ENCODE measurements at places on chromosomes 13 and 19. TPM values are rescaled to one million over a fixed set of nuclear protein-coding genes. Genes with fewer than 3 reads are reported as not detected.

DNA sequence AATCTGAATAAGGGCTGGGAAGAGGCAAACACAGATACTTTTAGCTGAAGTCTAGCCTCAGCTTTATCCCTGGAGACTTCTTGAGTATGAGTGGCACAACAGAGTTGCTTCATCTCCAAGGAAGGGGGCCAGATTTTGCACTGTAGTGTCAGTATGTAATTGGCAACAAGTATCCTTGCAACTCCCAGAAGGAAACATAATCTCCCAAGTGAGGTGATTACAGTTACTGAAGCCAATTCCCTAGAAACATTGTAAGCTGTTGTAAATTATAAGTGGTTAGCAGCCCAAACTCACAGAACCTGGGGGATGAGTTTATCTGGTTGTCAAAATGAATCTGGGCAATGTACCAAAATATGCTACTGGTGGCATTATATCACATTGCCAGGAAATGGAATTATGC, 2065.7 kb upstream of the PCDH20 start:
- no peak for DNase-seq

DNA sequence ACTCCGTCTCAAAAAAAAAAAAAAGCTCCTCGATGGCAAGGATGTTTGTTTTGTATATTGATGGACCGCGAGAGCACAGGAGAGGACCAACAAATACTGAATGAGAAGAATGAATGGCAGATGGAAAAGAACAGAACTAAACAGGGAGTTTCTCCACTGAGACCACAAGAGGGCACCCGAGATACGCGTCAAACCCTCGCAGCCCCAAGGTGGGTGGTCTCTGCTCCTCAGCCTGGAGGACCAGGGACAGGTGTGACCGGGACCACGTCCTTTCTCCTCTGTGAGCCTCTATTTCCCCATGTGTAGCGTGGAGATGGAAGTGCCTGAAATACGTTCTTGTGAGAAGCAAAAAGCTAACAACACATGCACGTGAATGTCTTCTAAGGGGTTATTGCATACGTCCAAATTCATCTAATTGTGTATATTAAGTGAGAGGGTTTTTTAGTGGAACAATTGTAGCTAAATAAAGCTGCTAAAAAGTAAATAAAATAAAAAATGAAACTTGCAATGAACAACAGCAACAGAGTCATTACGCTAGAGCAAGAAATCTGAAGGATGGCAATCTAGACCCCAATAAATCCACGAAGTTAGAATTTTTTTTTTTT, 8.3 kb upstream of the CDC42EP5 start:
- DNase-seq = no peak

GRCh38 chr19:16326401-16327168, 2.0 kb downstream of the KLF2 start:
- DNase-seq = peak; percentile 79

GRCh38 chr13:19597523-19597922, 35.9 kb upstream of the MPHOSPH8 start:
- no peak for DNase-seq

DNA sequence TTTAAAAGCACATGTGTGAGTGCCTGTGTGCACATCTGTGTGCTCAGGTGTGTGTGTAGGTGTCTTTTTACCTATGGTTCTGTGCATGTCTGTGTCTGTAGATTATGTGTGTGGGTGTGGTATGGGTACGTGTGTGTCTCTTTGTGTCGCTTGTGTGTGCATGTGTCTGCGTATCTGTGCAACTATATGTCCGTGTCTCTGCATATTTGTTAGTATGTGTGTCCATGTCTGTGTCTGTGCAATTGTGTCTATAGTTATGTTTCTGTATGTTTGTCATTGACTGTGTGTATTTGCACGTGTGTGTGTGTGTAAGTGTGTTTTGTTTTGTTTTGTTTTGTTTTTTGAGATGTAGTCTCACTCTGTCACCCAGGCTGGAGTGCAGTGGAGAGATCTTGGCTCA, 7.3 kb upstream of the KCTD15 start:
- no peak for DNase-seq

GRCh38 chr19:2587001-2587719, 111.2 kb downstream of the GADD45B start:
- DNase-seq = no peak

- no peak for DNase-seq
Observed at GRCh38 chr13:29936051-29936813, 85.8 kb upstream of the UBL3 start.

- no peak for DNase-seq
Observed at GRCh38 chr19:3028305-3029064, 595 bp downstream of the TLE2 start.

GRCh38 chr19:36081894-36082293, 27.2 kb downstream of the WDR62 start:
- DNase-seq = no peak

DNA sequence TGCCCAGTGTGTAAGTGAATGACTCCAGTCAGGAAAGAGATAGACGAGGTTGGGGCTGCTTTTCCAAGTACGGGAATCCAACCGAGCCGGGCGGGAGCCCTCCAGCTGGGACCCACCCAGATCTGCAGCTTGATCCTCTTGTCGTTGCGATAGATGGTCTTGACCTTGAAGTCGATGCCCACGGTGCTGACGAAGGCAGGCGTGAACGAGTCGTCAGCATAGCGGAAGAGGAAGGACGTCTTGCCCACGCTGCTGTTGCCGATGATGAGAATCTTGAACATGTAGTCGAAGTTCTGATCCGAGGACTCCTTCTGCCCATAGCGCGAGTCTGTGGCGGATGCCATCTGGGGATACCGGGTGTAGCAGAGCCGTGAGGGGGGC, 1.5 kb downstream of the RAB3A start:
- DNase-seq = no peak

- DNase-seq = no peak
Observed at GRCh38 chr13:25943081-25943480, 108.7 kb downstream of the SHISA2 start.

- no peak for DNase-seq
Observed at GRCh38 chr19:45471931-45472562, 4.3 kb downstream of the FOSB start.

DNA sequence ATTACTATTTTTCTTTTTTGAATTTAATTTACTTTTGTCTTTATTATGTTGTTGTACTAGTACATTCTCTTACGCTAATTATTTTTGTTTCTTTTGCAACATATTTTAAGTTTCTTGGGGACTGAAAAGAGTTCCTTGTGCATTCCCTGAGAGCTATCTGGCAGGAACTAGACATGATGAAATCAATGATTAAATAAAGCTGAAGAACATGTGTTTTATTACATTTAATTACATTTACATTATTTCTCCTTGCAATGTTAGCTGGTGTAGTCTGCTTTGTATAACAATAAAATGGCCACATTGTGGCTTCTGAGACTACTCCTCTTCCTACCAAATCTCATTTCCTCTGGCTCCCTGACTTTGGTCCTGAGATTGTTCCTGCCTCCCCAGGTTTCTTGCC, 244.9 kb downstream of the NDFIP2 start:
- DNase-seq = no peak

- DNase-seq = no peak
Observed at GRCh38 chr13:113904411-113904810, 40.5 kb upstream of the GAS6 start.

DNA sequence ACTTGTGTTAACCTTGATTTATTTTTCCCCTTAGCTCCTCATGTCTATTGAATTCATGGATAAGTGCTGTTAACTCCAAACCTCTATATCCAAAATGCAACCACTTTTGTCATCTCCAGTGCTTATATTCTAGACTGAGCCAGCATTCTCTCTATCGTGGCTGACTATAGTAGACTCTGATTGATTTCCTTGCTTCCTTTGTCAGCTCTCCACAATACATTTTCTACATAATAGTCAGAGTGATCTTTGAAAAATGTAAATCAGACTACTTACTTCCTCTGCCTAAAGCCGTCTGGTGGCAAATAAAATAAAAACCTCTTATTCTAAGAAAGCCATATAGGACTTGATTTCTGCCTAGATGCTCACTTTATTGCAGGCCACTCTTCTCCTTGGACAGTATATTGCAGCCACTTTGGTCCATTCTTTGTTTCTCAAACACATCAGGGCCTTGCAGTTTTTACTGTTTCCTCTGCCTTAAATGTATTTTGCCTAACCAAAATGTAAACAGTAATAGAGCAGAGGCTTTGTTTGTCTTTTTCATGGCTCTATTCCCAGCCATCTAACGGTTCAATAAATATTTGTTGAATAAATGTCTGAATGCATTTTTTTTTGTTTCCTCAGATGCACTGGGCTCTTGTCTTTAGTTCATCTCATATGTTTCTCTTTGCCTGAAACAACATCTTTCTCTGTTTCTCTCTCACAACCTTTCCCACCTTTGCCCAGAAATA, 243.6 kb upstream of the CSNK1A1L start:
- DNase-seq = no peak

GRCh38 chr19:7004313-7004931, 16.8 kb downstream of the MBD3L2B start:
- DNase-seq = peak; percentile 39

GRCh38 chr13:100546713-100547405, 41.7 kb downstream of the GGACT start:
- DNase-seq = peak; percentile 64

- DNase-seq = no peak
Observed at GRCh38 chr19:17020385-17020784, 6.2 kb downstream of the CPAMD8 start.

- no peak for DNase-seq
Observed at GRCh38 chr13:79185580-79185979, 220.5 kb downstream of the RBM26 start.

- DNase-seq = no peak
Observed at GRCh38 chr19:47357788-47358680, 8.9 kb downstream of the DHX34 start.

DNA sequence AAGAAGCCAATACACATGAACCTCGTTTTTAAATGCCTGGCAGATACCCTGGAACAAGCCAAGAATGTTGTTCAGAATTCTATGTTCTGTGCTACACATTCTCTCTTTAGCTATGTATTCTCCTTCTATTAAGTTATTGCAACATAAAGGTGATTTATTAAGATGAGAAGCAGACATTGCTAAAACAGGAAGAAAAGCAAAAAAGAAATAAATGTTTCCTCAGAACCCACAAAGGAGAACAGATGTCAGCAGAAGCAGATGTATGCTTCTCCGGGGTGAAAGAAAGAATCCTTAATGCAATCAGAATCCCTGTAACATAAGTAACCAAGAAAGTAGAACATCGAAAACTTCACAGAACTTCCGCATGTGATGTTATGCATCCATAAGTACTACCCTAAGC, 302.9 kb downstream of the DCT start:
- DNase-seq = no peak

GRCh38 chr19:48698046-48698445, 2.3 kb downstream of the FUT2 start:
- DNase-seq = no peak

GRCh38 chr19:19777692-19778091, 43.9 kb downstream of the ZNF506 start:
- DNase-seq = no peak

DNA sequence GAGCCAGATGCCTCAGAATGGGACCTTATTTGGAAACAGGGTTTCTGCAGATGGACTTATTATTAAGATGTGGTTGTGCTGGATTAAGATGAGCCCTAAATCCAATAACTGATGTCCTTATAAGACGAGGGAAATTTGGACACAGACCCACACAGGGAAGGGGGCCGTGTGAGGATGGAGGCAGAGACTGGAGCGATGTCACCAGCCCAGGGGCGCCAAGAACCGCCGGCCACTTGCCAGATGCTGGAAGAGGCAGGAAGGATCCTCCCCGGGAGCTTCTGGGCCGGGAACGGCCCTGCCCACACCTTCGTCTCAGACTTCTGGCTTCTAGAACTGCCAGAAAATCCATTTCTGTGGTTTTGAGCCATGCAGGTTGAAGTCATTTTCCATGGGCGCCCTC, 26.6 kb downstream of the GNG7 start:
- DNase-seq = no peak

DNA sequence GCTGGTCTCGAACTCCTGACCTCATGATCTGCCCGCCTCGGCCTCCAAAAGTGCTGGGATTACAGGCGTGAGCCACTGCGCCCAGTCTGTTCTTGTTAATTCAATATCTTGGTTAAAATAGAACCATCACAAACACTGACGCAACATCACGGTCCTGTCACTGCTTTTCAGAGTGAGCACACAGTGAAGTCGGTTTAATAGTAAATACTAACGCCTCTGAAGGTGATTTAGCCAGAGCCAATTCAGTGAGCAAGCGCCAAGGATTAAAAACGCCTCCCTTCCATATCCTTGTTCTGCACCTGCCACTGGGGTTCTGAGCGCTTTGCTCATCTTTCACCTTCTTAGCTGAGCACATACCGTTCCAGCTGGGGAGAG, 30.3 kb downstream of the LAMP1 start:
- DNase-seq = no peak

- no peak for DNase-seq
Observed at GRCh38 chr19:11191934-11192333, 5.4 kb downstream of the KANK2 start.

The LRCH1 gene
- total RNA-seq = 16.1 TPM

The MATK gene
- total RNA-seq = 6.6 TPM

The KIRREL2 gene
- 0.08 TPM for total RNA-seq

The RXFP2 gene
- total RNA-seq = not detected

The SBK3 gene
- 0.50 TPM for total RNA-seq

The SHC2 gene
- 34.5 TPM for total RNA-seq

The ZNF541 gene
- total RNA-seq = 0.37 TPM

The CD37 gene
- total RNA-seq = 83.2 TPM
